ENCODE measurements at places on chromosomes 5 and 9.

GRCh38 chr5:135669416-135669815 is 90.6 kb upstream of the CXCL14 start:
- DNase-seq, result no peak

- peak; percentile 80 for DNase-seq
Observed at GRCh38 chr5:33997331-33997983, 10.4 kb downstream of the AMACR start.

DNA sequence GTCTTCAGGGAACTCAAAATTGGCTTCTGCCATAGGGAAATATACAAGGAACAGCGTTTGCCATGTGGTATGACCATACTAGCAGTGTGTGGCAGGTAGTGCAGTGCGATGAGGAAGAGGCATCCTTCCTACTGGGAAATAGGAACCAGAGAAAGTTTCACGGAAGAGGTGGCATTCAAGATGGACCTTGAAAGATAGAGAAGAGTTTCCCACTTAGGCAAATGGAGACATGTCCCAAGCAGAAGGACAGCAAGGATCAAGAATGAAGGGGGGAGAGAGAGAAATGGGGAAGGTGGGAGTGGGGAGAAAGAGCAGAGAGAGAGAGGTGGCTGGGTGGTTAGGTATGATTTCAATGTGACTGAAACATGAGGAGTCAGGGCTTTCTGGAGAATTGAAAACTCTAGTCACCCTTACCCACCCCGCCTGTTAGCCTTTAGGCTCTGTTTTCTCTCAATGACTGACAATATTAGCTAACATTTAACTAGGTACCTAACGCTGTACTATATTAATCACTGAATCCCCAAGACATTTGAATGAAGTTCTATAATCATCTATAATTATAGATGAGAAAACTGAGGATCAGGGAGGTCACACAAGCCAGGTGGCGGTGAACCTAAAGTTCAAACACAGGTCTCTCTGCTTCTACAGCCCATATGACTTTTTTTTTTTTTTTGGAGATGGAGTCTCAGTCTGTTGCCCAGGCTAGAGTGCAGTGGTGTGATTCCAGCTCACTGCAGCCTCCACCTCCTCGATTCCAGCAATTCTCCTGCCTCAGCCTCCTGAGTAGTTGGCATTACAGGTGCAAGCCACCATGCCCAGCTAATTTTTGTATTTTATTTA is 171.3 kb downstream of the NR3C1 start:
- no peak for DNase-seq

DNA sequence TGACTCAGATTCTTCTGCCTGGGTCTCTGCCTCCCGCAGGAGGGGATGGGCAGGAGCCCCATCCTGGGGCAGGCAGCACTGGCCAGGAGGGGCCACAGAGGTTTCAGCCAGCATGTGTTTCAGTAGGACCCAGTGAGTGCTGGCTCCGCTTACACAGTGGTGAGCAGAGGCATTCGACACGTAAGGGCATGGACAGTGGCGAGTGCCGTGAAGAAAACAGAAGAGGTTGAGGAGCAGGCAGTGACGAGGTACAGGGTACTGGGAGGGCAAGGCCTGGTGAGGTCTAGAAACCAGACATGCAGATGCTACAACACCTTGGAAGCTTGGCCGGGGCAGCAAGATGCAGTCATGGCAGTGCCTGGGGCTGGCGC is 41.5 kb downstream of the CACNA1B start:
- no peak for DNase-seq

DNA sequence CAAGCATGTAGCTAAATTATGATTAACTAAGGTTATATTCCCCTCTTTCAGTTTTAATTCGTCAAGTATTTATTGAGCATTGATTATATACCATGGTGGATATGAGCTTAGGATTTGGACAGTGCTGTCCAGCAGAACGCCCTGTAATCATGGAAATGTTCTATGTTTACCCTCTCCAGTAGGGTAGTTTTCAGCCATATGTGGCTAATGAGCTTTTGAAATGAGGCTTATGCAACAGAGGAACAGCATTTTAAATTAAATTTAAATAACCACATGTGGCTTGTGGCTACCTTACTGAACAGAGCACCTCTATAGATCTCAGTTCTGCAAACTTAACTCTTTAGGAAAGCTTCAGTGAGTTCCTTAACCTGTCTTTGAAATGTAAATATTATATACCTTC is 59.1 kb downstream of the JMY start:
- no peak for DNase-seq

- no peak for DNase-seq
Observed at GRCh38 chr9:13971415-13971814, 342.5 kb downstream of the NFIB start.

DNA sequence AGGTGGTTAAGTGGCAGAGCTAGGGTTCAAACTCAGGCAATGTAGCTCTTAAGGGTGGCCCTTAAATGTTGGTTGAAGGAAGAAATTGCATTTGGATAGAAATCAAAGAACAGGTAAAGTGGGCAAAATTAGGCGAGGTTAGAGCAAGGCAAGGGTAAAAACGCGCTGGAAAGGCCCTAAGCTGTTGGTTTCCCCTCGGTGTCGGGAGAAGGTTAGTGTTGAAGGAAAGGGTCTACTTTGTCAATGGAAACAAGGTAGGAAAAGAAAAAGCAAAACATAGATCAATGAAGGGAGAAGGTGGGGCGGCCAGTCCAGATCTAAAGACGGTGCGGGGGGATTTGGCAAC is 431 bp downstream of the FASTKD3 start:
- no peak for DNase-seq

DNA sequence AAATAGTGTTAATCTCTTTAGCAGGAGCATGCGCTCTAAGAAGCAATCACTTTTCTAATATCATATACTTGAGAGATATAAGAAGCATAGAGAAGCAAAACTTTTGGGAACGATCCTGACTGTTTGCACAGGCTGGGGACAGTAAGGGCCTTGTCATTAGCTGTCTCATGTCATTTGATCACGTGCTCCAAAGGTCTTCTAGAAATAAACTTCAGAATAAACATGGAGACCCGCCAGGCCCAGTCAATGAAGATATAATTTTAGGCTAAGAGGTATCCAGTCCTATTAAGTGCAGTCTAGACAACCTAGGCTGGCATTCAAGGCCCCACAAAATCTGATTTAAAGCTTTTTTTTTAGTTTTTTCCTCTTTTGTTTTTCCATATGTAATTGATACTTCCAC is 111.0 kb upstream of the APC start:
- no peak for DNase-seq

GRCh38 chr5:154078272-154078671 is 39.5 kb downstream of the MFAP3 start:
- peak; percentile 34 for DNase-seq

- no peak for DNase-seq
Observed at GRCh38 chr9:134940236-134941208, 22.8 kb upstream of the FCN1 start.

DNA sequence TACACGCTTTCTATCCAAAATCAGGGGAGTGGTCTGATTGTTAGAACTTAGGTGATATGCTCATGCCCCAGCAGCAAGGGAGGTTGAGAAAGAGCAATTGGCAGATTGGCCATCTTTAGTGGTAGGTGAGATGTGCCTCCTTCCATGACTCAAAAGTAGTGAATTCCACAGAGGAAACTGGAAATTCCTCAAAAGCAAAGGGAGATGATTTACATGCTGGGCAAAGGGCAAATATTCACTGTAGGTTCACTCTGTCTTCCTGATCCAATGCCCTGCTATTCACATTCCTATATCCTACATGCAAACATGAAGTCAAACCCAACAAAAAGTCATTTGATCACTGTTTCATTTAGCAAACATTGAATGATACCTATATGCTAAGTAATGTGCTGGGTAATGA is 130.1 kb upstream of the ZNF608 start:
- no peak for DNase-seq

DNA sequence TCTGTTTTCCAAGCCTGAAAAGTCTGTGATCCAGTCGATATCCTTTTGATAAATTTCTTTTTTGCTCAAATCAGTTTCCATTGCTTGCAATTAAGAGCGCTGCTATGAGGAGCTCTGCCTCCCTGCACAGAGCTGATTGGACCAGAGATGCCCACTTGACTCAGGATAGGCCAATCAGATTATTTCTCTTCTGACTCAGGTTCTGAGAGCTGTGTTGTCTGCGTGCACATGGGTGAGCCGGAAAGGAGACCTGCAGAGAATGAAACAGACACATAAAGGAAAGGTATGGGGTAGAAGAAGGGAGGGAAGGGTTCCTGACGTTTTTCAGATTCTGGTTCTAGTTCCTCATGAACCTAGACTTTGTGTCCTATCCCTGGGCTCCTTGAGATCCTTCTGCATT is 15.8 kb upstream of the FABP6 start:
- DNase-seq, result no peak

DNA sequence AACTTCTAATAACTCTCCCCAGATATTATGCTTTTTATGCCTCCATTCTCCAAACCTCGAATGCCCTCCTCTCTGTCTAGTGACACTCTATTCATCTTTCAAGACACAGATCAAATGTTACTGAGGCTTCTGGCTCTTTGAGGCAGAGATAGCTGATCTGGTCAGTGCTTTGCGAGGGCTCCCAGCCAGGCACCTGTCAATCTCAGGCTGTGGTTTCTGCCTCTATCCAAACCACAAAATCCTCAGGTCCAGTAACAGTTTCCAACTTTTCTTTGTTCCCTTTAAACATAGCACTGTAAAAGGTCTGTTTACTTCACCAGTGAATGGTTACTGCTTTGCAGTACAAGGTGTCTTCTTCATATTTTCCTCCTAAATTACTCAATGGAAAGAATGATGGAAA is 11.5 kb upstream of the STK32A start:
- DNase-seq, result no peak

DNA sequence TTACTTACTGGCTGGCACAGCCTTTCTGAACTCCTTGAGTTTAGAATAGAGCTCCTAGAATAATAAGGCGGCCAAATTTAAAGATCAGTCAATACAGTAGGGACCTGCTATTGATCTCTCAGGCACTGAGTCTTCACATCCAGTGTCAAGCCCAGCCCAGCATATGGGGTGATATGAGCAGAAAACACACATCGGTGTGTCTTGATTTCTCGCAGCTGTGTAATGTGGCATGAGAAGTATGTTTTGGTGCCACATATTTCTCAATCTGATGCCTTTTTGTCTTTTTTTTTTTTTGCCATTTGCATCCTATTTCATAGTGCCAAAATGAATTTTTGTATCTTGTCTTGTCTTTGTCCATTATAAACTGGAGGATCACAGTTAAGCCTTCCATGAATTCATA is 51.4 kb upstream of the FSD1L start:
- DNase-seq, result no peak

- no peak for DNase-seq
Observed at GRCh38 chr9:125609744-125610143, 97.3 kb downstream of the MAPKAP1 start.

GRCh38 chr9:89706731-89707191 is 101.9 kb downstream of the GADD45G start:
- DNase-seq, result no peak

DNA sequence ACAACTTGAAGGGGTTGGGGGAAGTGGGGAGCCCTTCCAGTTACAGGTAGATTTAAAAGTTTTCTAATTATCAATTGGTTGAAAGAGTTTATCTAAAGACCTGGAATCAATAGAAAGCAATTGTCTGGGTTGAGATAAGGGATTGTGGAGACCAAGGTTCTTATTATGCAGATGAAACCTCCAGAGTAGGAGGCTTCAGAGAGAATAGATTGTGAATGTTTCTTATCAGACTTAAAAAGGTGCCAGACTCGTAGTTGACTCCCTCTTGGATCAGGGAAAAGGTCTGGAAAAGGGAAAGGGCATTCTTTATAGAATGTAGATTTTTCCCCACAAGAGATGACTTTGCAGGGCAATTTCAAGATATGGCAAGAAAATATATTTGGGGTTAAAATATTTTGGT is 100.8 kb downstream of the GADD45G start:
- no peak for DNase-seq

DNA sequence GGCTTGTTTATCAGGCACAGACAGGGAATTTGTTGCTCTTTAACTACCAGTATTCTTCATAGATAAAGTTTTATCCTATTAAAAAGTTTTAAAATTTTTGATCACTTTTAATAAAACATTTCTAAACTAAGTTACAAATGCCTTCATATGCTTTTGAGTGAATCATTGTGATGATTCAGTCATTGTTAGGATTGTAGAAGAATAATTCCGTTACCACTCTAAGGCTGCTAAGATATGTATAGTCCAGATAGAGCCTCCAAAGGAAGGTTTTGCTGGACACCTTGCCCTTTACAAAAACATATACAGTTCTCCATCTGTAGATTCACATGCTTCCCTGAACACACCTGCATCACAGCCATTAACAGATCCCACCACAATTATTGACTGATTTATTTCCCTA is 233.7 kb downstream of the SPOCK1 start:
- DNase-seq, result no peak

DNA sequence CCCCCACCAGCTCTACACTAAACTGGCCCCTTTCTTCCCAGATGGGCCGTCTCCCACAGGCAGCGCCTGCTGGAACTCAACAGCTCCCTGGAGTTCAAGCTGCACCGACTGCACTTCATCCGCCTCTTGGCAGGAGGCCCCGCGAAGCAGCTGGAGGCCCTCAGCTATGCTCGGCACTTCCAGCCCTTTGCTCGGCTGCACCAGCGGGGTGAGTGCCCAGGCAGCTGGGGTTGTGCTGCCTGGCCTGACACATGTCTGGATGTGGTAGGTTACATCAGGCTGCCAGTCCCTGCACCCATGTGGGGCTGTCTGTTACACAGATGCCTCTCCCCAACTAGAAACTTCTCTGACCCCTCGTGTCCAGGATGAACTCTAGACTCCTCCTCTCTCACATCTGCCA is 9.8 kb downstream of the NHP2 start:
- no peak for DNase-seq

- no peak for DNase-seq
Observed at GRCh38 chr5:142246258-142246657, 78.6 kb downstream of the SPRY4 start.

DNA sequence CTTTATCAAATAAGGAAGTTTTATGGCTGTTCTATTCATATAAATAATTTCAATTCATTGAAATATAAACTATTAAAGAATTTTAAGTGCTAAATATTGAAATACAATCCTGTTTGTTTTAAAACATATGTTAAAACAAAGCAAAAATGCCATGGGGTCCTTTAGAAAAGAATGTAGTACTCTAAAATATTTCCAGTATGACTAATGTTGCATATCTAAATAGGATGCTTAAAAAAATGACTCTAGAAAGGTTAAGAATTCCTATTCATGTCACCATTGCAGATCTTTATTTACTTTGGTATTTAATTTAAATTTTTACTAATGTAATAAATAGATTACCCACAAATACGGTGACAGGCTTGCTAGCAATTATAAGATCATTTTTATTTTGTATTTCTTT is 132.3 kb downstream of the ZNF608 start:
- DNase-seq, result no peak

GRCh38 chr5:132184588-132184987 is 43.1 kb downstream of the P4HA2 start:
- no peak for DNase-seq

GRCh38 chr9:112367465-112367864 is 12.4 kb upstream of the HSDL2 start:
- no peak for DNase-seq

DNA sequence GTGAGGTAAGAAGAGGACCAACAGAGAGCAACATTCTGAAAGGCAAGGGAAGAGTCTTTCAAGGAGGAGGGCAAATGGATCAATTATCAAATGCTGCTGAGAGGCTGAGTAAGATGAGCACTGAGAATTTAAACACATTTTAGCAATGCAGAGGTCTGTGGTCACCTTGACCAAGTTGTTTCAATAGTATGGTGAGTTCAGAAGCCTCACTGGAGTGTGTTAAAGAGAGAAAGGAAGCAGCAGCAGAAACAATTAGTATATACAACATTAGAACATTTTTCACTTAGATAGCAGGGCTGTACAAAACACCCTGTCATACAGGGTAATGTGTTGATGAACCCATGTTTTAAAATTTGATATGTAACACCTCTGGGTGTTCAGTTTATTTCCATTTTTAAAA is 131.5 kb downstream of the NR6A1 start:
- no peak for DNase-seq
